Hippocampal formation (tissue), 2 donors: ENCODE measurements at places on chromosomes 12 and 14.

DNA sequence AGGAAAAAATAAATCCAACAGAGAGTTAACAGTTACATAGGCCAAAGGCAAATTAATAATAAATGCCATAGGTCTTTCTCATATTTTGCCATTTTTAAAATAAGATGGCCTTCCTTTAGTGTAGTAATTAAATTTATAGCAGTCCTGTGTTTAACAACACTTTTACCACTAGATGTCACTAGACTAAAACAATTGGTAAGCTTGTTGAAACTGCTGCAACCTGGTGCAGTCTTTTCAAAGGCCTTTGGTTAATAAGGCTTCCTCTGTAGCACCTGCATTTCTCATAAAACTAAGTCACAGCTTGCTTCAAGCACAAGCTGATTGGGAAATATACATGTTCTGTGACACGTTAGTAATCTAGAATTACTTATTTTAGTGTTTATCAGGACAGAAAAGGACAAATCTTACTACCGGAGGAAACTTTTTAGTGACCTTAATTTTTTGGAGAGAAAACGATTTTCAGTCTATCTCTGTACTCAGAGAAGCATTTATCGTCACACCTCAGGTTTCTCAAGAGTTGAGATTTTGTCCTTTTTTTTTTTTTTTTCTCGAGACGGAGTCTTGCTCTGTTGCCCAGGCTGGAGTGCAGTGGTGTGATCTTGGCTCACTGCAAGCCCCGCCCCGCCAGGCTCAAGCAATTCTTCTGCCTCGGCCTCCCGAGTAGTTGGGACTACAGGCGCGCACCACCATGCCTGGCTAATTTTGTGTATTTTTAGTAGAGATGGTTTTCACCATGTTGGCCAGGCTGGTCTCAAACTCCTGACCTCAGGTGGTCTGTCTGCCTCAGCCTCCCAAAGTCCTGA is 20.0 kb downstream of the BORCS5 start:
- DNase-seq = peak; percentile 88

DNA sequence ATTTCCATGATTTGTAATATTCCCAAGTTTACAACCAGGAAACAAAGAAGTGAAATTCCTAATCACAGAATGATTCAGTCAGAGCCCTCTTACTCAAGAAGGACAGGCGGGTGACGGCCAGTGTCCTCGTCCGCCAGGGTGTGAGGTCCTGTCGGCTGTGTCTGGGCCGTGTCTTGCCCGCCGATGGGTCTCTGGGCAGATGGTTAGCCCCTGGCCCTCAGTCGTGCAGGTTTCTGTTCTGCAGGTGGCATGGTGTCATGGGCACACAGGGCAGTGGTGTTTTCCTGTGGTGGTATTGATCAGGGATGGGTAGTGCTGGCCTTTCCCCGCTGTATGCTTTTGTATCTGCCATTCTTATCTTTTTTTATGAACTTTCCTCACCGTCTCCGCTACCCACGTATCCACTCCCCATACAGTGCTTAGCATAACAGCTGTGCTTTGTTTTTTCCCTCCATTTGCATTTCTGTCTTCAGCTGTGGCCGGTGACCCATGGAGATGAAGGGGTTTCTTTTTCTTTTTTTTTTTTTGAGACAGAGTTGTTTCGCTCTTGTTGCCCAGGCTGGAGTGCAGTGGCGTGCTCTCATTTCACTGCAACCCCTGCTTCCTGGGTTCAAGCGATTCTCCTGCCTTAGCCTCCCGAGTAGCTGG is 100.7 kb downstream of the TSPAN9 start:
- no peak for DNase-seq

DNA sequence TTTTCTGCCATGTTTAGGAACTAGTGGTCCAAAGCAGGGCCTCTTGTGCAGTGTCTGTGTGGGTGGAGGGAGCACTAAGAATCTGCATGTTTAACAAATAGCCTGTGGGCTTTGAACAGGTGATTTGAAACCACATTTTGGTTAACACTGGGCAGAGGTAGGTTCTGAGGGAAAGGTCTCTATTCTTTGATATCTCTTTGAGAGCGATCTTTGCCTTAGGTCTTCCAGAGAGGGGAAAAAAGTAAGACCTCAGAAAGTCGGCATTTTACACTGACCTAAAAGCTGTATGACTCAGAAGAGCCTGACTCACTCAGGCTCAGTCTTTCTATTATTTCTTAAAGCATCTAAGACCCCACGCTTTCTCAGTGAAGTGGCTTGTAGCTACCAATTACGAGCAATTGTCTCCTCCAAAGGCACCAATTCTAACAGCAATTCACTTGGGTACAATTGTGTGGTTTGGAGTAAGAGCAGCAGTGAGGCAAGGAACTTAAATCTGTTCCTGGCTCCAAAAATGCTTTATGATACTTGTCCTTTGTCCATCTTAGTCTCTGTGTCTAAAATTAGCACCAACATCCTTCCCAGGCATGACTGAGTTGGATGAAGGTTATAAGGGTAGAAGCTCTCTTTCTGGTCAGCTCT is 8.8 kb downstream of the EIF2B2 start:
- no peak for DNase-seq

DNA sequence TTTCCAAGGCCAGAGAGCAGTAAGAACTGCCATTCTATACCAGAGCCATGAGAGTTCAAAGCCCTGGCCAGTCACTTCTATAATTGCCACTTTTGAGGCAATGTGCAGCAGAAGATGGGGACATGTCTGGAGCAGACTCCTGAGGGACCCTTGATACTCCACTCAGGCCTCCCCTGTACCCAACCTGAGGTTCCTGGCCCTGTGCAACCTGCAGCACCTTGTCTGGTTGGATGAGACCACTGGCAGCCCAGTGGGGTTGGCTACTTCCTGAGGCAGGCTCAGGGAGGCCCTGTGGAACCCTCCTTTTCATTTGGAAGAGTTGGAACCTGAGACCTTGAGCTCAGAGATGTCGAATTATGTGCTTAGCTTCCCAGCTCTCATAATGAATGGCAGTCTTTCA is 54.4 kb downstream of the GALNT16 start:
- DNase-seq = no peak

- no peak for DNase-seq
Observed at GRCh38 chr12:87315-87714, 20.7 kb downstream of the IQSEC3 start.

GRCh38 chr14:68305738-68306137 is 486.2 kb downstream of the RAD51B start:
- DNase-seq = no peak

DNA sequence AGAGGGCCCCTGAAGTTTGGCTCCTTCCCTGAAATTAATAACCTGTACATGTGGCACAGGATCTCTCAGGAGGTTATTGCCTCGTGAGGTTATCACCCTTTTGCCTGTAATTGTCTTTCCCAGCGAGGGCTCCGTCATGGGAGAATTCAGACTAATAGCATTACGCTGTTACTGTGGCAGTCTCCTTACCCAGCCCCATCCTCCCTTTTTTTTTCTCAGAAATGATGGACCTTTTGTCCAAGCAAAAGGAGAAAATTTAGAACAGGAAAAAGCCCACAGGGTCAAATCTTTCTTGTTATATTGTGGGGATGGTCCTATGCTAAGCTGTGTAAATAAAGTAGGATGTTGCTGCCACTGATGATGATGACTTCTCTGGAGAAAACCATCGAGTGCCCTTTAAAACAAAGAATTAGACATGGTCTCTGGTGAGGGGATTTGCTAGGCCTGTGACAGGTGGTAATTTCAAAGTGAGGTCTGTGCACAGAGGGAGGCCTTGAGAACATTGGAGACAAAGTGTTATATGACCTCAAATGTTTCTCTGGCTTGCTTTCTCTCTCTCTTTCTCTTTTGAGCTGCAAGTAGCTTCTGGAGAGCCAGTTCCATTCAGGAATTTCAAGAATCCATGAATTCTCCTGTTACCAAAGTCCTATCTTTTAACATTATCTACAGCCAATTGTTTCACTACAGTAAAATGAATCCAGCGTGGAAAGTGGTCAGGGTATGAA is 357.2 kb downstream of the BMP4 start:
- no peak for DNase-seq

- peak; percentile 38 for DNase-seq
Observed at GRCh38 chr12:1779783-1780182, 40.6 kb upstream of the LRTM2 start.

DNA sequence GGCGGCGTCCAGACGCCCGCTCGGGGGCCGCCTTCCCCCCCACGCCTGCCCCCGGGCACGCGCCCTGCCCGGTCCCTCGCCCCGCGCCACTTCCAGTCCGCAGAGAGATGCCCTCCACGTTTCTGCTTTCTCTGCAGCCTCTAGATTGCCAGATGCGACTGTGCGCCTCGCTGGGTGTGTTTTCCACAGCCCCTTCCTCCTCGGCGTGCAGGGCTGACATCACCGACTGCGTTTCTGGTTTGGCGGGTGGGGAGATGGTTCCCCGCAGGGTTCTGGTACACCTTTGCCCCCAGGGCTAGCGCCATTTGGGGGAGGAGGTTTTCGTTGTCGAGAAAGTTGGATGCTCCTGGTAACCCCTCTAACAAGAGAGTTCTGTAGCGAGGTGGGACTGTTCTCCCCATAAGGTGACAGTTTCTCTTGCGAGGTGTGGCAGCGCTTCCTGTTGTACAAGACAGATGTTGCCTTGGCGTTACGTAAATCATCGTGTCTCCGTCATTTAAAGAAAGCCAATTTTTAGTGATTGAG is 1.5 kb downstream of the CALM1 start:
- peak; percentile 54 for DNase-seq

DNA sequence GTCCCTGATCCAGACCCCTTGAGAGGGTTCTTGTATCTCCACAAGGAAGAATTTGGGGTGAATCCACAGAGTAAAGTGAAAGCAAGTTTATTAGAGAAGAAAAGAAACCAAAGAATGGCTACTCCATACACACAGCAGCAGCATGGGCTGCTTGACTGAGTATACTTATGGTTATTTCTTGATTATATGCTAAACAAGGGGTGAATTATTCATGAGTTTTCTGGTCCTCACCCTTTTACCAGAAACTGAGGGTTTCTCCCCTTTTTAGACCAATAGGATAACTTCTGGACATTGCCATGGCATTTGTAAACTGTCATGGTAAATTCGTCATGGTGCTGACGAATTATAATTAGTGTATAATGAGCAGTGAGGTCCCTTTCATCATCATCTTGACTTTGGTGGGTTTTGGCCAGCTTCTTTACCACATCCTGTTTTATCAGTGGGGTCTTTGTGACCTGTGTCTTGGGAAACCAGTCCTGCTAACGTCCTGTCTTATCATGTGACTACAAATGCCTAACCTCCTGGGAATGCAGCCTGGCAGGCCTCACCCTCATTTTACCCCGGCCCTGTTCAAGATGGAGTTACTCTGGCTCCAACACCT is 121.9 kb downstream of the SPTSSA start:
- DNase-seq = no peak

DNA sequence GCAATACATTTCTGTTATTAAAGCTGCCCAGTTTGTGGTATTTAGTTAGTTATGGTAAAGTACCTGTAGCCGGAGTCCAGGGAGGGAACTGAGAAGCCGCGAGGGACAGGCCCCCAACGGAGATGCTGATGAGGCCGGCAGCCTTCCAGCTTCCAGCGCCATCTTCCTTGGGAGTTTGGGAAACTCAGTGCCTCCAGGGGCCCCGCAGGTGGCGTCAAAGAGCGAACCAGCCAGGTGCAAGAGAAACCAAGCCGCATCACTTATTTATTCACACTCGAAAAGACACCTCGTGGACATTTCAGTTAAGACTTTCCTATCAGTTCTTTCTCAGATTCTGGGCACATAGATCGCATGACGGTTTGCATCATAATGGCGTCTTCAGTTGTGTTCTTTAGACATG is 216.6 kb downstream of the GLT1D1 start:
- DNase-seq = no peak

- DNase-seq = no peak
Observed at GRCh38 chr14:99320105-99320572, 48.1 kb upstream of the BCL11B start.

- DNase-seq = peak; percentile 36
Observed at GRCh38 chr12:546920-547845, 87.4 kb downstream of the B4GALNT3 start.

GRCh38 chr12:19196959-19197630 is 67.6 kb downstream of the PLEKHA5 start:
- DNase-seq = no peak

DNA sequence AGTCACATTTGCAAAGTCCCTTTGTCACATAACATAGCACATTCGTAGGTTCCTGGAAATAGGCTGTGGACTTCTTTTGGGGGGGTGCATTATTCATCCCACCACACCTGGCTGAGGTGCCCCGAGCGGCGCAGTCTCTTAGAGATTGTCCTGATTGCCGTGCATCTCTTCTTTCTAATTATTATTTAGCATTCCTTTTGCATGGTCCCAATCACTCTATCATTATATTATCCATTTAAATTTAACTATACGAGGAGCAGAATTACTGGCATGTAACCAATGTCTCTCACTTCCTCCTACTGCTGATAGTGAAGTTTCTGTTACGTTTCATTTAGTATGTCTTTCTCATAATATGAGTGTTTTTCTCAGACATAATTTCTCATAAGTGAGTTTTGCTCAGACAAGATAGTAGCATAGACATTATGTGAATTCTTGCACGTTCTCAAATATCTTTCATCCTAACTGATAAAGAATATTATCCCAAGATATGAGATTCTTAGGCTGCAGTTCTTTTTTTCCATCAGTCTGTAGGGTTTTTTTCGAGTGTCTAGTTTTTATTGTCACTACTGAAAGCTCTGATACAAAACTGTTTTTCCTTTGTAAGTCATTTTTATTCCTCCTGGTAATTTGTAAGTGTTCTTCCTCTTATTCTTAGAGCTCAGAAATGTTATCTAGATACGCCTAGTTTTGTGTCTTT is 444.3 kb downstream of the NELL2 start:
- no peak for DNase-seq

- DNase-seq = no peak
Observed at GRCh38 chr14:105167303-105168092, 1.1 kb downstream of the JAG2 start.

- DNase-seq = no peak
Observed at GRCh38 chr14:54225457-54226060, 171.2 kb upstream of the CDKN3 start.

- peak; percentile 70 for DNase-seq
Observed at GRCh38 chr12:30822385-30823155, 67.8 kb upstream of the CAPRIN2 start.

GRCh38 chr12:47473091-47473490 is 232.7 kb downstream of the RPAP3 start:
- DNase-seq = no peak

DNA sequence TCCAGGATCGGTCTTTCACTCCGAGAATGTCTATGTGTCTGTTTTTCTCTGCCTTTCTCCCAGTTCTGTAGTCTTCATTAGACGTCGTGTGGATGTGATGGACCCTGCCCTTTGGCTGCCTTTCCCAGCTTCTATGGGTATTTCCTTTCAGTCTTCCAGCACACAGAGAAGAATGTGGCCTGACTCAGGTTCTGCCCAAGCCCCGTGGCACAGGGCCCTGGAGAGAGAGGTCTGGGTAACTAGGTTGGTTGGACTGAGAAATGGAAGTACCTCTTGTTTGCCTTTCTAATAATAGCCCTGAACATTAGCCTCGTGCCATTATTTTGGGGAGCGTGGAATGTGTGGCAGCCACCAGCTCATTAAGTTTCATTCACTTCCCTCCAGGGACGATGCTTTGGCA is 3.8 kb downstream of the FOXJ2 start:
- no peak for DNase-seq

- no peak for DNase-seq
Observed at GRCh38 chr14:82766996-82767395, 1233.3 kb upstream of the SEL1L start.
